ENCODE measurements at places on chromosomes 16 and 17.

DNA sequence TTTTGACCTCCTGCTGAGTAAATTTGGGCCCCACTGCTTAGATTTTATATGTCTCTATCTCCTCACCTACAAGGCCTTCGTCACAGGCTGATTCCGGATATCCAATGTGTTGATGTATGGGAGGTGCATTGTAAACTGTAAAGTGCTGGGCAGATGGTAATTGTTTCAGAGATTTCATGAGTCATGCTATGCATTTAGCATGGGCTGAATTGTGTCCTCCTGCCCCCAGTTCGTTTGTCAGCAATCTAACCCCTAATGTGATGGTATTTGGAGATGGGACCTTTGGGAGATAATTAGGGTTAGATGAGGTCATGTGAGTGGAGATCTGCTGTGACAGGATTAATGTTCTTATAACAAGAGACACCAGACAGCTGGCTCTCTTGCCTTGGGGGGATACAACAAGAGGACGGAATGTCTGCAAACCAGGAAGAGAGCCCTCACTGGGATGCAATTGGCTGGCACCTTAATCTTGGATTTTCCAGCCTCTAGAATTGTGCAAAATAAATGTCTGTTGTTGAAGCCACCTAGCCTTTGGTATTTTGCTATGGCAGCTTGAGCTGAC lies 101.8 kb upstream of the NLRP1 start:
- DNase-seq: no peak

- no peak for DNase-seq
Measured at GRCh38 chr16:27625050-27625697, 75.2 kb downstream of the KATNIP start.

- DNase-seq: no peak
Measured at GRCh38 chr17:65173284-65173793, 36.2 kb downstream of the RGS9 start.

GRCh38 chr17:14302431-14303099 lies 1.7 kb downstream of the HS3ST3B1 start:
- peak; percentile 80 for DNase-seq

DNA sequence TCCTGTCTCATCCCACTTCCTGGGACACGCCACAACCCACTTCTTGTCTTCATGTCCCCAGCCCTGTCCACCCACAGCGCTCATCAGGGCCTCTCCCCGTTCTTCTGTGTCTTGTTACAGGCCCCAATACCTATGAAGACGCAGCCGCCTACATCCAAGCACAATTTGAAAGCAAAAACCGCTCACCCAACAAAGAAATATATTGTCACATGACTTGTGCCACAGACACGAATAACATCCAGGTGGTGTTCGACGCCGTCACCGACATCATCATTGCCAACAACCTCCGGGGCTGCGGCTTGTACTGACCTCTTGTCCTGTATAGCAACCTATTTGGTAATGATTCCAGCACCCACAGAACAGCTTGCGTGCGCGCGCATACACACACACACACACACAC lies 70.6 kb downstream of the AMFR start:
- DNase-seq: no peak

- no peak for DNase-seq
Measured at GRCh38 chr17:45990886-45991285, 8.2 kb upstream of the STH start.

- DNase-seq: no peak
Measured at GRCh38 chr17:4833941-4834680, 971 bp downstream of the MINK1 start.

DNA sequence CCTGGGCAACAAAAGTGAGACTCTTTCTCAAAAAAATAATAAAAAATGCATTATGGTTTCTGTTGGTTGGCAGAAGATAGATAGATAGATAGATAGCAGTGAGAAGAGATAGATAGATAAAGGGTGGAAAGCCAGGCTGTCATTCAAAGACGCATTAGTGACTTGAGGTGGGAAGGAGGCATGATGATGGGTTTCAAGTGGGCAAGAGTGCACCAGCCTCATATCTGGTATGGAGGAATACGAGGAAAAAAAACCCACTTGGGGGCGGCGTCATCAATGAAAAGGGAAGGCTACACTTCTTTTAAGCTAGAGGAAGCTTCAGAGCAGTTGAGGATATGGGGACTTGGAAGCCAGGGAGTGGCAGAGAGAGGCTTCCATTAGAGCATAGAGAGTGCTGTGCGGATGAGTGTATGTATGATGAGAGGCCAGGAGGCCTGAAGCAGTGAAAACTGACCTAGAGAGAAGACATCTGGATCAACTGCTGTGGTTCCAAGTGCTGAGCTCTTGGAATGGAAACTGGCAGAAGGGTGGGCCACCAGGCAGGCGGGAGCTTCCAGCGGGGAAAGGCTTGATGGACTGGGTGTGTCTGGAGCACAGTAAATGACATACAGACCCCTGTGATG lies 31.8 kb downstream of the CEP95 start:
- DNase-seq: no peak

GRCh38 chr16:79393127-79393526 lies 207.4 kb downstream of the MAF start:
- no peak for DNase-seq

DNA sequence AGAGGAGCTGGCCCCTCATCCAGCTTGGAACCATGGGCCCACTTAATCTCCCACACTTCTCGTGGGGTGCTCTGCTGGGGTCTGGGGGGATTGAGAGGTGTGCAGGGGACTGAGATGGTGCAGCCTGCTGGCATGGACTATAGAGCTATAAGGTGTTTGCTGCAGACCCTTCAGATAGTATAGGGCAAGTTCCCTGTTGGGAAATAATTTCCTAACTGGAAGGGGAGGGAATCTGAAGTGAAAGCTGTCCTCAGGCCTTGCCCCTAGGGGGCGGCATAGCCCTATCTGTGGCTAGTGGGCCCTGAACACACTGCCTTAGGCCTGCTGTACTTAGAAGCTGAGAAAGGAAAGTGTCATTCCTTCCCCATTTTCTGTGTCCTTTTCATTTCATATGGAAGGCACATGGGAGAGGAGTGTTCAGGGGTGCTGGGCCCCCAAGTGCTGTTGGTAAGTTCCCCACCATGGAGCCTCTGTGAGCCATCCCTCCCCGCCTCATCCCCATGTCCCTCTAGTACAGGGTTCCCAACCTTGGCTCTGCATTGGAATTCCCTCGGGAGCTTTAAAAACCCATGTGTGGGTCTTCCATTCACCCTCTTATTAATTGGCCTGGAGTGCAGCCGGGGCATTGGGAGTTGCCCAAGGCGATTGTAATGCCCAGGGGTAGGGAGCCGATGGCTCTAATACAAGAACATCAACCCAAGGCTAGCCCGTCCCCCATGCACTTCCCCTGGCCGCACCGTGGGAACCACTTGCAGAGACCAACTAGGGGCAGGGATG lies 19.7 kb downstream of the GOSR2 start:
- DNase-seq: peak; percentile 62

GRCh38 chr16:80142281-80142680 lies 398.5 kb upstream of the DYNLRB2 start:
- no peak for DNase-seq

DNA sequence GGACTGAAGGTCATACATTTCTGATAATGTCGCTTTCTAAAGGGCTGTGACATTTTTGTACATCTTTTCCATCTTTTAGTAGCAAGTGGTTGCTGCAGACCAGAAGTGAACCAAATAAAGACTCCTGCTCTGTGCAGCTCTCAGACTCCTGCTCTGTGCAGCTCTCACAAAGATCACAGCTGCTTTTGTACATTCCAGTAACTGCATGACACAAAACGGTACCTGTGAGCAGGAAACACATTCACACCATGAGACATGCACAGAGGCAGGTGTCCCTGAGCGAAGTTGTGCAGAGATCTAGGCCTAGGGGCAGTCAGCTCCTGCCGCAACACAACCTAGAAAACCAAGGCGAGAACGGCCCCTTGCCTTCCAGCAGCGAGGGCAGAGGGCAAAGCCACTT lies 67.5 kb downstream of the KLHDC4 start:
- DNase-seq: peak; percentile 83

- DNase-seq: peak; percentile 48
Measured at GRCh38 chr17:17913695-17914332, 58.4 kb downstream of the TOM1L2 start.

- DNase-seq: no peak
Measured at GRCh38 chr16:73432850-73433730, 385.2 kb upstream of the ZFHX3 start.

DNA sequence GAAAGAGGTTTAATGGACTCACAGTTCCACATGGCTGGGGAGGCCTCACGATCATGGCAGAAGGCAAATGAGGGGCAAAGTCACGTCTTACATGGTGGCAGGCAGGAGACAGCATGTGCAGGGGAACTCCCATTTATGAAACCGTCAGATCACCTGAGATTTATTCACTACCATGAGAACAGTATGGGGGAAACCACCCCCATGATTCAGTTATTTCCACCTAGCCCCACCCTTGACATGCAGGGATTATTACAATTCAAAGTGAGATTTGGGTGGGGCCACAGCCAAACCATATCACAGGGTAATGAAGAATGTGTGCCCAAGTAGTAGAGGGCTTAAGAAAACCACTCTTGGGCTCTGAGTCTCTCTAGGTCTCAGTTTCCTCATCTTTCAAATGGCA lies 85.1 kb downstream of the PRKCB start:
- no peak for DNase-seq

GRCh38 chr17:39014795-39015545 lies 47.8 kb upstream of the FBXO47 start:
- no peak for DNase-seq

DNA sequence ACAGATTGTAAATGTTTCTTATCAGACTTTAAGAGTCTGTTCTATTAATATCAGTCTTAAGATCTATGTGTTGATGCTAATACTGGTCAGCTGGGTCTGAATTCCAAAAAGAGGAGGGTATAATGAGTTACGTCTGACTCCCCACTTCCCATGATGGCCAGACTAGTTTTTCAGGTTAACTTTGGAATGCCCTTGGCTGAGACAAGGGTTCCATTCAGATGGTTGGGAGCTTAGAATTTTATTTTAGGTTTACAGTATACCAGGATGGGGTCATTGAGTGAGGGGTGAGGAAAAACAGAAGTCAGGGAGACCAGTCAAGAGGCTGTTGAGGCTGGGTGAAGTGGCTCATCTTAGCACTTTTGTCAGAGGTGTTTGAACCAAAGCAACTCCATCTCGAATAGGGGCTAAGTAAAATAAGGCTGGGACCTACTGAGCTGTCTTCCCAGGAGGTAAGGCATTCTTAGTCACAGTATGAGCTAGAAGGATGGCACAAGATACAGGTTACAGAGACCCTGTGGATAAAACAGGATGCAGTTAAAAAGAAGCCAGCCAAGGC lies 2.9 kb upstream of the TMEM231 start:
- DNase-seq: no peak

- DNase-seq: no peak
Measured at GRCh38 chr17:77720946-77721845, 237.3 kb upstream of the TNRC6C start.

DNA sequence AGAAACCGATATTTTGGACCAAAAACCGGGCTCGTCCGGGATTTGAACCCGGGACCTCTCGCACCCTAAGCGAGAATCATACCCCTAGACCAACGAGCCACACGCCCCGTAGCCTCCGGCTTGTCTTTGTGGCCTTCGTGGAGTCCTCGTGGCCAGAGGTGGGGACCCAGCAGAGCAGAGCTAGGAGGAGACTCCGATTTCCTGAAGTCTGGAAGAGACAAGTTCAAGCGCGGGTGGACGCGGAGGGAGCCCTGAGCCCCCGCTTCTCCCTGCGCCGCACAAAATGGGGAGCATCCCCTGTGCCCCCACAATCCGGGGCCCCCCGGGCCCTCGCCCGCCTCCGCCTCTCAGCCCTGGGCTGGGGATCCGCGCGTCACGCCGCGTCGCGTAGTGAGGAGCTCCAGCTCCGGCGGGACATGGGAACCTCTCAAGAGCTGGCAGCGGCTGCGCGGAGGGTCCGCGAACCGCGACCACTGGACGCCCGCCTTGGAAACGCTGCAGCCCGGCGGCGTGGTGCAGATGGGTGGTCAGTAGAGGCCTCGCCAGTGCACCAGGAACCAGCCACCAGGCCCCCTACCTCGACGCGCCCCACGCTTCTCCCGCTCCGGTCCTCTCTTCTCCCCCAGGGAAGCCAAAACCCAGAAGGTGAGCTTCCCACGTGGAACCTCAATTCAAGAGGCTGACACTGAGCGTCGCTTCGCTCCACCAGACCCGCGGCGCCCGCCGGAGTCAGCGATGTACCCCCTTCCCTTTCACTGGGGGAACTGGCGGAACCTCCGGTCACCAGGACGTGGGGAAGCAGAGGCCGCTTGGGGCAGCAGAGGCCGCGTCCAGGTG lies 5.2 kb upstream of the OR1F1 start:
- peak; percentile 42 for DNase-seq

DNA sequence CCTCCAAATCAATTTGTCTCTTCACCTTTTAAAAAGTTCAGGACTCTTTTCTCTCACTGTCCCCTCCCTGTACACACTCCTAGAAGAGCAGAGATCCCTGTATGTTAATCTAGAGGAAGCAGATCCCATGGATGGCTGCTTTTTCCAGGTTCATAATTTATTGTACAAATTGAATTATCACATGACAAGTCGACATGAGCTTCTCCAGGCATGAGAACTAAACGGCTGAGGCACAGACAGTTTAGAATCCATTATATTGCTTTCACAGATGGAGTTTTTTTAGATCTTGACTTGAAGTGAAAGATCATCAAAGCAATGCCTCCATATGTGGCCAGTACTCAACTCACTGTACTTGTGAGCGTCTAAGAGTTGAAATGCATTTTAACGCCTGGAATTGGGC lies 47.9 kb downstream of the RGS9 start:
- DNase-seq: no peak

DNA sequence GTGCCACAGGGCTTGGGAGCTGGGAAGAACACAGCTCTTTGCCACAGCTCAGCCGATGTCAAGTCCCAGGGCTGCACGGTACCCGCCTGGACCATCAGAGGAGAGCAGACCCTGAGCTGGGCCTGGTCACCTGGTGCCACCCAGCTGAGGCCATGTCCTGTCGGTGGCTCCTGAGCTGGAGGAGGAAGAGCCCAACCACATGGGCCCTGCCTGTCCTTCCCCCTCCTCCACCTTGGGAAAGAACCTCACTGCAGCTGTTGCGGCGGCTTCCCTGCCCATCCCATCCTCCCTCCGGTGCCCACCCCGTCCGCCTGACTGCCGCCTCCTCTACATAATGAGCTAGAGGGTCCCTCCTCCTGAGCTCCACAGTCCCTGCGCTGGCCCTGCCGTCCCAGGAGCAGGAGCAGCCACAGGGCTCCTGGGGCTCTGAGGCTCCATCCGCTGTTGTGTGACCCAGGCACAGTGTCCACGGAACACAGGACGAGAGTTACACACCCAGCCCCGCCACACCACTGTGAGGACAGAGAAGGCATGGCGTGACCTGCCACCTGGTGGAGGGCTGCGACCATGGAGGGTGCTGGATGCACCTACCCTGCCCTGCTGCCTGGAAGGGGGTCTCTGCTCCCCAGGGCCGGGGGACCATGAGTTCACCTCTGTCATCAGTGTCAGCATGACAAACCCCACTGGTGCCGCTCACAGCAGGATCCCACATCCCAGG lies 21.4 kb upstream of the CHMP6 start:
- peak; percentile 86 for DNase-seq
